ENCODE measurements at places on chromosomes 3 and 15.

DNA sequence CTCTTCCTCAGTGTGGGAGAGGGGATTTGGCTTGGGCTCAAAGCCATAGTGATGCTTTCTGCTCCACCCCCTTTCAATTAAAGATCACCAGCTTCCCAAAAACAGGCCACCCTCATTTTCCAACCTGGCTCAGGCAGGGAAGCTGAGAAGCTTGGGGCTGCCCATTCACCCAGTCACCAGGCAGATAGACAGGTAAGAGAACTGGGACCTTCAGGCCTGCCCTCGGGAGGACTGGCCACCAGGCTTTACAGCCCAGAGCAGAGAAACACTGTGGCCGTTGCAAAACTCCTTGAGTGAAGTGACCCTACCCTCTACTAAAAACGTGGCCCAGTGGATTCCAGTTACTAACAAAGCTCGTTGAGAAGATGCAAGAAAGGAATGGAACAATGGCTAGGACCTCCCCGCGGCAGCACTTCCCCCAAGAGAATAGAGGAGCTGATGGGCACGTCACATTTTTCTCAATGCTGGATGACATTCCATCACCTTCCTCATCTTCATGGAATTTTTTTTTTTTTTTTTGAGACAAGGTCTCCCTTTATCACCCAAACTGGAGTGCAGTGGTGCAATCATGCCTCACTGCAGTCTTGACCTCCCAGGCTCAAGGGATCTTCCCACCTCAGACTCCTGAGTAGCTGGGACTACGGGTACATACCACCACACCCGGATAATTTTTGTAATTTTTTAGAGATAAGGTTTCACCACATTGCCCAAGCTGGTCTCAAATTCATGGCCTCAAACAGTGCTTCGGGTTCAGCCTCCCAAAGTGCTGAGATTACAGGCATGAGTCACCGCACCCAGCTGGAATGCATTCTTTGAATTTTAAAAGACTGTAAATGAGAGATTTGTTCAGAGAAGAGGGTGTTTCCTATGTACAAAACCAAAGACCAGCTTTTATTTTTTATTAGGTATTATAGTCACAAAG lies 37.9 kb downstream of the LIPC start:
- DNase-seq: no peak

DNA sequence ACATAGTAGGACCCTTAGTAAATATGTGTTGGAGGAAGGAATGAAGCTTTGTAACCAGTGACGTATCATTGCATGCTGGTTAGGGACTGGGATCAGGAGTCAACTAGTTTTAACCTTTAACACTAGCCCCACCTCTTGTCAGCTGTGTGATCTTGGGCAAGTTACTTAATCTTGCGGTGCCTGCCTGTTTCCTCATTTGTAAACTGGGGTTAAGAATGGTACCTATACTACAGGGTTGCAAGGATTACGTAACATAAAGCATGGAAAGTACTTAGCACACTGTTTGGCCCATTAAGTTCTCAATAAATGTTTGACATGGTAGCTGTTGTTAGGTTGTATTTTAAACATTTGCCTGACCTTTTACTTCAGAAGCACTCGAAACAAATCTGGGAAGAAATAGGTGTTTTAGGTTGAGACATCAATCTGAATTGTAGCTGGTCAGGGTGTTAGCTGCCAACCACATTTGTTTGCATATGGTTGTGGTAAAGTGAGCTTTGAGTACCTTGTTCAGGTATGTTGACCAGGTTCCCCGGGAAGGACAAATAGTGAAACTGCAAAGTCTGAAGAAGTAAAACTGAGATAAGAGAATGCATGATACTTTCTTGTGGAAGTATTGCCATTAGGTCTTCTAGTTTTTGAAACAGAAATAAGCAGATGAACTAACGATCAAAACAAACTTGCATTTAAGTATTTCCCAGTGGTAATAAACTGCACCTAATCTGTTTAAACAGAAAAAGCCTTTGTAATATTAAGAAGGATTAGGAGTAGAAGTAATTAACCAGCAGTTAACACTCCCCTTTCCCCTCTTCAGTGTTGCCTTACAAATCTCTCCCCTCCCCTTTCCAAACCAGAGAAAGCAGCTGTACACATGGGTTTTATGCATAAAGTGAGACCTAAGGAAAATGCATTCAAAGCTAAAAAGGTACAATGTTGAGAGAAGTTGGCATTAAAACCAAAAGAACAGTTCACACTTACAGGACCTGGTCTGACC lies 25.8 kb upstream of the SCAANT1 start:
- no peak for DNase-seq

DNA sequence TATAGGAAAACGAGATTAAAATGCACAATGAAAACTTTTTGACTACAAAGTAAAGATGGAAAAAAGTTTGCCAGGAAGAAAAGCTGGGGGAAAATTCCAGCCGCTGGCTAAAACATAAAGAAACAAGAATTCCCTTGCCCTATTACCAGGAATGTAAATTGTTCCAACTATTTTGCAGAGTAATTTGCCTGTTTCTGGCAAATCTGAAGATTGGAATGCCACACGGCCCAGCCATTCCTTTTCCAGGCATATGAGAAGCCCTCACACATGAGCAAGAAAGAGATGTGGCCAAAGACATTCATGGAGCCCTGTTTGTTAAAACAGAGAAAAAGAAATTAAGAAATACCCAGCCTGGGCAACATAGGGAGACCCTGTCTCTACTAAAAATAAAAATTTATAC lies 8.4 kb upstream of the GATA2 start:
- DNase-seq: no peak

DNA sequence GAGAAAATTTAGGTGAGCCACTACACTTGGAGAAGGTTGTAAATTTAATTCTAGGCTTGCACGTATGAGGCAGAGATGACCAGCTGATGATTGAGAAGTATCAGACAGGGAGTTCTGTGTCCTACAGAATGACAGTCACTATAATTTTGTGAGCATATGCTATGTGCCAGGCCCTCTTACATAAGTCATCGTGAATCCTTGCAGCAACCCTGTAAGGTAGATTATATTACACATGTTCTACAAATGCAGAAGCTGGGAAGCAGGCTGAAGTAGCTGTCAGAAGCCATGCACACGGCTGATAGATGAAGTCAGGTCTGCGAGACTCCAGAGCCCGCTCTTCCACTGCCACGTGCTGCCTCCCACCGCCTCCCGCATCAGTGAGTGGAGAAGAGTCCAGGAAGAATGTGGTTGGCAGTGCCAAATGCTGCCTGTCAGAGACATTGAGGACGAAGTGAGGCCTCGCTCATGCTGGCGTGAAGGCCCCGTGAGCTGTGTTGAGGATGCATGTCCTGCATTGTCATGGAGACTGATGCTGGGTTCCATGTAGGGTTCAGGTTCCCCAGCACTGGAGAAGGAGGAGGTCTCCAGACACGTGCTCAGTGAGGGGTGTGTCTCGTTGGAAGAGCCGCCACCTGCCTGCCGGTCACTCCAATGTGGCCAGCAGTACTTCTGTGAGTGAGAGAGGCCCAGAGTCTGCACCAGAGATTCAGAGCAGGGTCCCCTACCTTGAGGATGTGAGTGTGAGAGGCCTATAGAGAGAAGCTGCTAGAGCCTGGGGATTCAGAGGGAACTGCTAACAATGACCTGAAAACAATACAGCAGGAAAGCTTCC lies 123.3 kb upstream of the PLXNA1 start:
- DNase-seq: no peak

Measured in anterior cingulate cortex (tissue), 58 donors.